ENCODE measurements at places on chromosomes 7 and 10.

GRCh38 chr7:130425796-130426195 is 15.0 kb downstream of the CEP41 start:
- no peak for DNase-seq

DNA sequence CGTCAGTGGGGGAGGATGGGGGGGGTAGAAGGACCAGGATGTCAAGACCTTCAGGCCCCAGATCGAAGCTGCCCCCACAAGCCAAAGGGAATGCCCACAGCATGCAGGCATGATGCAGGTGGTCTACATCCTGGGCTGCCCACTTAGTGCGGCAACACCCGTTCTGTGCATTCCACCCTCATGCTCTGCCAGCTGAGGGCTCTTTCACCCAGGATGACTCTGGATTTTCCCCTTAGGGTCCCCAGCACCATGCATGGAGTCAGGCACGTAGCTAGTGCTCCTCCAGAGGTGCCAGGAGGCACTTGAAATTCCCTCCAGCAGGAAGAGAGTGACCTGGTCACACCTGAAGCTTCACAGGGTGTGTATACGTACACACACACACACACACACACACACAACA is 66.2 kb downstream of the SH3PXD2A start:
- DNase-seq, result no peak

GRCh38 chr7:83504330-83504729 is 144.6 kb downstream of the SEMA3E start:
- no peak for DNase-seq

- DNase-seq, result no peak
These were observed 693 bp downstream of the CREB5 start for GRCh38 chr7:28413011-28413410.

DNA sequence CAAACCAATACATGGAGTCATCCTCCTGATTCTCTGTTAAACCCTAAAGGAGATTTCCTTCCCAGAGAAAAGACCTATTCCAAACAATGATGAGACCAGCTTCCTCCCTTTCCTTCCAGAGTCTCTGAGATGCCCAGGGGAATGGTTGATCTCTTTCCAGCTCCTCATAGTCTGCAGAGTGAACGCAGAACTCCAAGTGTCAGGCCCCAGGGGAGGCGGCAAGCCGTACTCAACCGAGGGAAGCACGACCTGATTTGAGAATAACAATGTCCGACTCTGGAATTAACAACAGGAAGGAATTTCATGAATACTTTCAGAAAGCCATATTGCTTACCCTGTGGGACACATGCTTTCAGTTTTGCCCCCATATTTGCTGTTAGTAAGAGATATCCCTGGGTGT is 241.7 kb upstream of the GLI3 start:
- no peak for DNase-seq

GRCh38 chr7:151409667-151410404 is at the start of gene WDR86:
WDR86 (minus strand) TSS chr7:151410038; CDS start chr7:151409589, 449 bp downstream.
- no peak for DNase-seq

DNA sequence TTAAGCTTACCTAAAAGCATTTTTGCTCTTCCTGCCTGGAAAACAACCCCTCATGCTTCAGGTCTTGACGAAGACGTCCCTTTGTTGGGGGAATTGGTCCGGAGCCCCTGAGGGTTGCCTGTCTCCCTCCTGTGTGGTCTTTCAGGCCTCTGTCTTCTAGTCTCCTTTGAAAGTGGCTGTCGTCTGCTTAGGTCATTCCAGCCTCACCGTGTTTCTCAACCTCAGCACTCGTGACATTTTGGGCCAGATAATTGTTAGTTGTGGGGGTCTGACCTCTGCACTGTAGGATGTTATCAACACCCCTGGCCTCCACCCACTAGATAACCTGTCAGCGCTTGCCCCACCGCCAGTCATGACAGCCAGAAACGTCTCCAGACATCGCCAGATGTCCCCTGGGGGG is 219.1 kb downstream of the TCF7L2 start:
- DNase-seq, result no peak

GRCh38 chr10:49093922-49094321 is 21.4 kb downstream of the VSTM4 start:
- DNase-seq, result no peak

GRCh38 chr7:130822642-130823041 is 88.6 kb upstream of the KLF14 start:
- no peak for DNase-seq

DNA sequence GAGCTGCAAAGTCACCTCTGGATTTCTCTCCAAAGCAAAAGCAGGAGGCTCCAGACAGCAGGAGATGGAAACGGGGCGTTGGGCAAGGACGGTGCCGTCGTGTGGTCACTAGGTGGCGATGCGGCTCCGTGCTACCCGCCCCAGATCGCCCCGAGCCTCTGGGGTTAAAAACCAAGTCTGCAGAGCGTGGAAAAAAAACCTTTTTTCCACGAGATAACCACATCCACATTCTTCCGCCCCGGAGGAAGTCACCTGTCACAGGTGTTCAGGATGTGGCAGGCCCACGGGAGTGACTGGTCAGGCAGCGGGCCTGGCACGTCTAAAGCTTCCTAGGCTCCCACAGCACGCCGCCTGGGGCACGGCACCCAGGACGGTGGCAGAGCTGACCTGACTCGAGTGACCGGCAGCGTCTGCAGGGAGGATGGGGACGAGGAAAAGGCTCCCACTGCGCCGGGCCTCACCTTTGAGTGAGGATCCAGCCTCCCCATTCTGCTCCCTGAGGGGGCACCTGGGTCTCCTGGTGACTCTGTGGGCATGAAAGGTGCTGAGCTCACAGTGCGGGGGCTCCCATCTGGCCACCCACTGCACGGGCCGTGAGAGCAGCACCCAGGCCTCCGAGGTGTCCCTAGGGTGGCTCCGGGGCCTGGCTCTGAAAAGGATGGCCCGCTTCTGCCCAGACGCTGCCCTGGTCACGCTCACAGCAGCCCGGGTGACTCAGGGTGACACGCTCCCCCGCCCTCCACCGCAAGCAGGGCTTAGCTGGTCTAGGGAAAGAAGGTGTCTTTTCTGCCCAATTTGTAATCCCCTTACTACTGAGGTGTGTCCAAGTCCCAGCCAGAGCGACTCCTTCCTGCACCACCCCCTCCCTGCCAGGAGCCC is 71.3 kb upstream of the TNRC18 start:
- DNase-seq, result peak; percentile 65

DNA sequence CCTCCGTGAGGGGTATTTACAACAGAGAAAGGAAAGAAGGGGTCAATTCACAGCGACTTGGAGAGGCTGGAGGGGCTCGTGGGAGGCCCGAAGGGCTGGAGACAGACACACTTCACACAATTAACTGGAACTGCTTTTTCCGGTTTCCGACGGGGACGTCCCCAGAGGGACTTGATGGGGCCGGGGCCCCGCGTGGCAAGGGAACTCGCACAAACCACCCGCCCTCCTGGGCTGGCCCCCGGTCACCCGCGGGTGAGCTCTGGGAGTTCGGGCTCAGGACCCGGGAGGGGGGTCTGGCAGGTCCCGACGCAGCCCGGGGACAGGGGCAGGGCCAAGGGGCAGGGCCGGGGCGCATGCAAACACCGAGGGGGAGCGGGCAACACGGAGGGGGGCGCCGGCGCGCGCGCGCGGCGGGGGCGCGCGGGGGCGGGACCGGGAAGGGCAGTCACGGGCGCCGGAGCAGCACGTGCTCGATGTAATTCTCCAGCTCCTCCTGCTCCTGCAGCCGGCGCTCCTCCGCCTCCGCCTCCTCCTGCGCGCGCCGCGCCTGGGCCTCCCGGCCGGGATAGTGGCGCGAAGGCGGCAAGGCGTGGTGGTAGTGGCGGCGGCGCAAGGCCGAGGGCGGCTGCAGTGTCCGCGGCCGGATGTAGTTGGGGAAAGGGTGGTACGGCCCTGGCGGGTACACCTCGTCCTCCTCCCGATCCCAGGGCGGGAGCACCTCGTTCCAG is 2.7 kb downstream of the VGF start:
- peak; percentile 36 for DNase-seq

GRCh38 chr7:14016950-14017349 is 27.5 kb upstream of the ETV1 start:
- no peak for DNase-seq

DNA sequence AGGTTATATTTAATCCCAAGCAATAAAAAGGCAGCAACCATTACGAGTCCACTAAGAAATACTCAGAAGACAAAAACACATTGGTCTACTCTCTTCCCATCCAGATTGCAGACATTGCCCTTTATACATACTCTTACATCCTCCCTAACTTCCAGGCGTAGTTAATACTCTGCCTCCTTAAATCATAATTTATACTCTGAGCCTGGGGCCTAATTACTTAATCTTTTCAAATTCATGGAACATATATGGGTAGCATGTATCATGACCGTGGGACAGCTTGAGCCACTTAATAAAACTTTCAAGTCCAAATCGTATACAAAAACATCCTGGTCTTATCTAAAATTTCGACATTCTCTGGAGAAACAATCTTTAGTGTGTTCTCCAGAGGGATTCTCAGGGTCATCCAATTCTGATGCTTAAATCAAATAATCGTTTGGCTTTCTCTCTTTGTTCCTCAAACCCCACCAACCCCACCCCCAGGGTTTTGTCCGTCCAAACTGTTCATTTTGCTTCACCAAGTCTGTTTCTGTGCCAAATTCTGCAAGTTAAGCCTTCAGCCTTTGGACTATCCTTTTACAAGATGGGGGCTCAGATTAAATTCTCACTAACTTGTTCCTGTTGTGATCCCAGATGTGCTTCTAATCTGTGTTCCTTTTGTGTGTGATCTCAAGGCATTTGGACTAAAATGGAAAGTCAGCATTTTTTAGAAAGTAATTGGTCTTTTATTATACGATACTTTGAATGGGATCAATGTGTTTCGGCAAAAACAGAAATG is 86.4 kb downstream of the ADAM12 start:
- no peak for DNase-seq

- no peak for DNase-seq
These were observed 13.2 kb downstream of the EPHA1 start for GRCh38 chr7:143395187-143396149.

DNA sequence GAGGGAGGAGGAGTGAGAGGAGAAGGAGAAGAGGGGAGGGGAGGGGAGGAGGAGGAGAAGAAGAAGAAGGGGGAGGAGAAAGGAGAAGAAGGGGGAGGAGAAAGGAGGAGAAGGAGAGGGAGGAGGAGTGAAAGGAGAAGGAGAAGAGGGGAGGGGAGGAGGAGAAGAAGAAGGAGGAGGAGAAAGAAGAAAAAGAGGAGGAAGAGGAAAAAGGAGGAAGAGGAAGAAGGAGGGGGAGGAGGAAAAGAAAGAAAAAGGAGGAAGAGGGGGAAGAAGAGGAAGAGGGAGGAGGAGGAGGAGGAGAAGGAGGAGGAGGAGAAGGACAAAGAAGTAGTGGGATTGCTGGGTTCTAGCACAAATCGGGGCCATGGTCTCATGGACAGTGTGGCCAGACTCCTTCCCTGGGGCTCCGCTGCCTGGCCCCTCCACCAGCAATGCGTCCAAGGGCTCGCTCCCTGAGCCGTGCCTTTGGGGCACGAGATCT is 4.2 kb upstream of the MAFK start:
- DNase-seq, result no peak

- no peak for DNase-seq
These were observed 379.7 kb upstream of the FOXK1 start for GRCh38 chr7:4302203-4302905.

GRCh38 chr7:2953588-2954407 is 89.9 kb downstream of the CARD11 start:
- no peak for DNase-seq

DNA sequence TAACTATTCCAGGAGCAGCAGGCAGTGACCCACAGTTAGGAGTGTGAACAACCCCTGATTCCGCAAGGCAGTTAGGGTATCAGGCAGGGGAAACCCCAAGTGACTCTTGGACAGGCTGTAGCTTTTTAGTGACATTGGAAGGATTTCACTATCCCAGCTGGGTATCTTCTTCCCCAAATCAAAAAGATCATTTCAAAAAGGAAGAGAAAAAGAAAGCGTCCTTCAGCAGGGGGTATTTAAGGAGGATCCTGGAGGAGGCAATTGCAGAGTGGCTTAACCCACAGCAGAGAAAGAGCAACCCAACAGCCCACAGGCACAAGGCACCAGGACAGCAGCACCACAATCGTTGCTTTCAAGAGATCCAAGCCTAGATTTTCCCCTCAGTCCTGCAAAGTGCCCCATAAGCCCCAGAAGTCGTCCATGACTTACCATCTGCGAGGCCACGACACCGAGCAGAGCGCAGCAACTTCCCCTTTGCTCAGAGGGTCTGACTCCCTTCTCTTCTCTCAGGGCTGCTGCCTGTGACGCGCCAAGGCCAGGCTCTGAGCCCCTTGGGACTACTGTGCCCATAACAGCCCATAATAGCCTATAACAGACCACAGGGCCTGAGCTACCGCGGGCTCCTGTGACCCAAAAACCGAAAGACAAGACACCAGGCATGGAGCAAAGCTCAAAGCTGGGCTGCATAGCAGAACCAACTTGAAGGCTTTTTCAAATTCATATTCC is 19.8 kb downstream of the PIK3AP1 start:
- DNase-seq, result no peak

DNA sequence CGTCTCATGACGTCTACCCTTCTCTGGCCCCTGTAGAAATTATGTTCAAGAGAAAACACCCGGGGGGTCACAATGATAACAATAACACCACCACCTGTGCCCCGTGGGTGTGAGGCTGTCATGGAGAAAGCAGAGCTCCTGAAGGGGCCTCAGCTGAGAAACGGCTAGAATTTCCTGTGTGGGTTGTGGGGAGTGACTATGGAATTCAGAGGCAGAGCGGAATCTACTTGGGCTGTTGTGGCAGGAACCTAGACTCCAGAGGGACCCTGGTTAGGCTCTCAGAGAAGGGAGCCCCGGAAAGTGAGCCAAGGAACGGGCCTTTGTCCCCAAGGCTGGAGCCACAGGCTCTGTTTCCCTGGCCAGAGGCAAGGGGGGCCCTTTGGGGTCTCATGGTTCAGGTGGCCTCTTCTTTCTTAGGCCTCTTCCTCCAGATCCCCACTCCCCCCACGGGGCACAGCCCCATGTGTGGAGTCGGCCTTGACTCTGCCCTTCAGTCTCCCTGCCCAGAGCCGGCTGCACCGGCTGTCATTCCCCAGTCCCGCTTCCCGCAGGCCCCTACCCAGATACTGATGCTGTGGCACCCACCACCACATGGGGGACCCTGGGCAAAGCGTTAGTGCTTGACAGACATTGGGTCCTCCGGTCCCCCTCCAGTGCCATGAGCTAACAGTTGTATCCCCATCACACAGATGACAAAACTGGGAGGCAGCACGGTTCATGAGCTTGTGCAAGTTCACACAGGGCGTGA is 6.5 kb upstream of the GIMAP8 start:
- no peak for DNase-seq

DNA sequence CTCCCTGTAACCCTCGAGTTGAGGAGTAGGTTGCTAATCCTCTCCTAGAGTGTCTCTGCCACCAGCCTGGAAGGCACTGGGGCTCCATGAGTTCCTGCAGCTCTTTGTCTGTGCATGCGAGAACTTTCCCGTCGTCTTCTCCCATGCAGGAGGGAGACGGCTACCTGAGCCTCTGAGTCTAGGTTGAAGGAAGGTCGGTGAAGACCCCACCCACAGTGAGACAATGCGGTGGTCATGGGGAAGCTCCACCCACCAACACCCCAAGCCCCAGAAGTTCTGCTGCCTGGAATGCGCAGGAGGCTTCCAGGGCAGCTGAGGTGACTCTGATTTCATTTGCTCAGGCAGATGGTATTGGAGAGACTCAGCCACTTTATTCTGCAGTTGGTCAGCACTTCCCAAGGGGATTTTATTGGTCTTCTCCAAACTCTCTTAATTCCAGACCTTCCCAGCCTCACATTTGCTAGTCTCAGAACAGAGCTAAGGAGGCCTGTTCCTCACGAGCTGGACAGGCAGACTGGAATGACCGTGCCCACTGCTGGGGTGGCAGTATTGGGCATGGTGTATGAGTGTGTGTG is 36.5 kb downstream of the PTPRE start:
- DNase-seq, result no peak
